ENCODE measurements at places on chromosomes 4 and X.

- DNase-seq = no peak
Measured at GRCh38 chr4:76588274-76588673, 153.2 kb downstream of the SHROOM3 start.

DNA sequence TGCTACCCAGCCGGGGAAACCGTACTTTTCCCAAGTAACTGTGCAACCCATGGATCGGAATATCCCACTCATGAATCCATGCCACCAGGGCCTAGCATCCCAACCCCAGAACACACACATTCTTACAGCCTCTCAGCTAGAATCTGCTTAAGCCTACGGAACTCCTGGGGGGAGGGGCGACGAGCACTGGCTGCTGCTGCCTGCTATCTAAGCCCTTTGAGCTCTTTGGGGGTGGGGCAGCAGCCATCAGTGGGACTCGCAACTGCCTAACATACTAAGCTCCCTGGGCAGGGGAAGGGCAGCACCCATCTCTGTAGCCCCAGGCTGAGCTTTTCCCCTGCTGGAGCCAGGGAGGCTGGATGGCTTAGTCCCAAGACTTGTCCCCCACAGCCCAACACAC, 28.6 kb downstream of the NUDT10 start:
- DNase-seq = no peak

DNA sequence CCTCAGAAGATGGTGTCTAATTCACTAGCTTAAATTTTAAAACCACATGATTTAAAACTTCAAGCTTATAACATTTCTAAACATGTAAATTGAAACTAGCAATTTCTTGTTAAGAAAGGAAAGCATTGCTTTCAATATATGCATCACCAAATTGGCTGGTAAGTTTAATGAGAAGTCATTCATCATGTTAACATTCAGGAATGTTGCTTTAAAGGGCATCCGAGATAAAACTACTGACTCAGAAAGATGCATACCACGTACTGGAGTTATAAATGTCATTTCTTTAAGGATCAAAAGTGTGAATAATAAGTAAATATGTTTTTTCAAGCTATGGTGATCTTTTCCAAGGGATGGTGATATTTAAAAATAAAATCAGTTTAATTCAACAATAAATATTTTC, 83.3 kb upstream of the VCX2 start:
- DNase-seq = no peak

GRCh38 chr4:83259586-83259985, 25.0 kb downstream of the COQ2 start:
- no peak for DNase-seq

DNA sequence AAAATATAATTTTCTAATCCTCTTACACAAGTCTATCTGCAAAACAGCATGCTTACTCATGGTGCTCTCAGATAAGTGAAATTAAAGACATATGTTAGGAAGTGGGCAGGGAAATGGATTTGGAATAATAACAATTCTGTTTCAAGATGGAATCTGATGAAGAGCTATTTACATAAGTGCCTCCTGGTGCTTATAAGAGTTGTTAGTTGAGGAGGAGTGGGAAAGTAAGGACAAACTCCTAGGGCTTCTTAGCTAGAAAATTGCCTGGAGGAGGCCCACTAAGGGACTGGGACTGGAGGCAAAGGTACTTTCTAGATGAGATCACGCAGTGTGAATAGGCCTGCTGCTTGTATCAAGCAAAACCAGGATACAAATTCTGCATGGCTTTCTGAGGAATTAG, 939.8 kb downstream of the GLUD2 start:
- no peak for DNase-seq

DNA sequence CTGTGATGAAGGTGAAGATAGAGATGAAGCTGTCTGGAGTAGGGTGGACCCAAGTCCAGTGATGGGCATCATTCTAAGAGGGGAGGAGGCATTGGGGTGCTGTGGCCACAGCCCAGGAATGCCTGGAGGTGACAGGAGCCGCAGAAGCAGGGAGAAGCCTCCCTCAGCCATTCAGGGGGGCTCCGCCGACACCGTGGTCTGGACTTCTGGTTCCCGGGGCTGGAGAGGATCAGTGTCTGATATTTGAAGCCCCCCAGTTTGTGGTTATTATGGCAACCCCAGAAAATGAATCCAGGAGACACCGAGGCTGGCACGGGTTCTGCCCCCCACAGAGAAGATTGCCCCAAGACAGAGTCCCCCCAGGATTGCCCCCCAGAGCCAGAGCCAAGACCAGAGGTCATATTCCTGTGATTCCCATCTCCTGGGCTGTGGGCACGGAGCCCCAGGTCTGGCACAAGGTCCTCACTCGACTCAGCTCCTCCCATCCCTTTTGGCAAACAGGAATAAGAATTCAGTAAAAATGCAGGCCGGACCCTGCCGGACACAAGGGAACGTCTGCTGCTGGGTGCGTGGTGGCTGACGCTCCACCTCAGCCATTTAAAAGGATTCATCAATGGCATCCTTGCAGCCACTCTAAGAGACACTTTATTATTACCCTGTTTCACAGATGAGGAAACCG, 116.6 kb downstream of the CPZ start:
- DNase-seq = no peak

DNA sequence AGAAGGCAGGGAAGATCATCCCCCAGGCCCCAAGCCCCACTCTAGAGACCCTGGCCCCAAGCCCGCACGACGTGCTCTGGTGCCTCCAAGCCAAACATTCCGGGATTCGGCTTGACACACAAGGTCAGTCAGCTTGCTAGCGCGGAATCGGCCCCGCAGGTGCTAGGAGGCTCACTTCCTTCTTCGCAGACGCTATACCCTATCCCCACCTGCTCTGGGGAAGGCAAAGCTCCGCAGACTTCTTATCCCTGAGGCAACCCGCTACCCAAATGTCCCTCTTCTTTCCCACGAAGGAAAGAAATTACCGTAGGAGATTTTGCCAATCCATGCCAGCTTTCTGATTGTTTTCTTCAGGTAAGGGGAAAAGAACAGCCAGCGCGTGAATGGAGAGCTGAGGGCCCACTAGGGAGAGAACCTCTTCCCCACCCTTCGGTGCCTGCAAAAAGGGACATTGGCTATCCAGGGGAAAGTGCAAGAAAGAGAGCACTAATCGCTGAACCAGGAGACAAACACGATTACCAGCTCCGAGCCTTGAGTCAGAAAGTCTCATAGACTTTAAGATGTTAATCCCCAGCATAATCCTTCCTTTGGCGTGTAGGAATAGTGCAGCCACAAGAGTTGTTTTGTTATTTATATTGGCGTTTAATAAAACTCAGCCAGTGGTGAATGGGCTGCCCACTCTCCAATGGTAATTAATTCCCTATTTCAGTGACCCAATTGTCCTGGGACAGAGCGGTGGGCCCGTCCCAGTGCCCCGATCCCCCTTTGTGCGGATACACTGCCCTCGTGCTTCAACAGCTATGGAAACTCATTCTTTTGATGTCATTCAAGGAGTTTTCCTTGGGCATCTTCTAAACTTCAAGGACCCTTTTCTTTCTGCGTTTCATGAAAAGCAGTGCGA, 5.4 kb upstream of the NEUROG2 start:
- DNase-seq = no peak

DNA sequence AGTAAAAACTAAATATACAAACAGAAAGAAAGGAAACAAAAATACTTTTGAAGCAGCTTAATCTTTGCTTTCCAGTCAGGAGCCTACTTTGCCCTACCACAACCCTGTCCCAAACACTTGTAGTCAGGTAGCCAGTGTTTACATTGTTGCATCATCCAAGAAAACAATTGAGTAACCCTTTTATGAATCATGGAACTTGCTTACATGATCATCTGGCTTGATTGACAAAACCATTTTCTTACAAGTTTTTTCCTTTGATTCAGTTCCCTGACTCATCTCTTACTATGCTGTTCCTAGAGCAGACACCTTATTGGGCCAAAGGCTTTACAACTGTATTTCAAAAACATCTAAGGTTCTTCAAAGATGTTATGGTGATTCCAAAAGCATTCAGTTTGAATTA, 740.1 kb downstream of the KLHL13 start:
- no peak for DNase-seq

- DNase-seq = no peak
Measured at GRCh38 chr4:175714686-175715085, 97.4 kb downstream of the GPM6A start.

GRCh38 chrX:38868941-38869401, 67.7 kb downstream of the MID1IP1 start:
- no peak for DNase-seq

GRCh38 chrX:72142094-72142793, 10.5 kb upstream of the RTL5 start:
- DNase-seq = peak; percentile 81

DNA sequence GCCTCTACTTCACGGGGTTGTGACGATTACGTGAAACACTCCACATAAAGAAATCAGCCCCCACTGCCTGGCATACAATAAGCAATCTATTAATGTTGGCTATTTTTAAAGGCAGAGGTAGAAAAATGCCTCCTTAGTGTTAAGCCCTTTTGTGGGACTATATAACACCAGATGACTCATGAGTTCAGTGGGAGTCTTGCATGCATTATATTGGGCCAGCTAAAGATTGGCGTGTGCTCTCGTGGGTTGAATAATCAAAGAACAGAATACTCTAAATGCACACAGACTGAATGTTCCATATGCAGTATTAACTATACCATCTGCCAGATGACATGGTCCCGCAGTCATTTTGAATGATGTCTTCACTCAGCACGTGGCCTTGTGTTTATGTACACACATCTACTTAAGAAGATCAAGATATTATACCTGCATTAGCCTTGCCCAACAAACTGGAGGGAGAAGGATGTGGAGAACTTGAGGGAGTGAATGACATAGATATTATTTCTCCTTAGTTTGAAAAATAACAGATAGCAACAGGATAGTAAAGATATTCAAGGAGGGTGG, 85.0 kb upstream of the MYOZ2 start:
- DNase-seq = no peak

- DNase-seq = no peak
Measured at GRCh38 chrX:109635146-109635545, 10.2 kb upstream of the KCNE5 start.

DNA sequence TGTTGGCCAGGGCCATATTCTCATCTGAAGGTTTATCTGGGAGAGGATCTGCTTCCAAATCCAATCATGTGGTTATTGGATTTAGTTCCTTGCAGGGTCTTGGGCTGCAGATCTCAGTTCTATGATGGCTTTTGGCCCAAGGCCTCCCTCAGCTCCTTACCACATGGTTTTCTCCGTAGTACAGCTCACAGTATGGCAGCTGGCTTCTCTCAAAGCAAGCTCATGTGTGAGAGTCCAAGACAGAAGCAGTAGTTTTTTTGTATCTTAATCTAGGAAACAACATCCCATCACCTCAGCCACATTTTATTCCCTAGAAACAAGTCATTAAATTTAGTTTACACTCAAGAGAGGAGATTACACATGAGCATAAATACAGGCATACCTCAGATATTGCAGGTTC, 24.5 kb downstream of the MND1 start:
- DNase-seq = no peak

GRCh38 chr4:60314416-60314815, 885.7 kb upstream of the ADGRL3 start:
- no peak for DNase-seq

- DNase-seq = no peak
Measured at GRCh38 chr4:76850010-76850441, 47.9 kb downstream of the SOWAHB start.

GRCh38 chrX:106894392-106894909, 8.7 kb downstream of the RIPPLY1 start:
- peak; percentile 46 for DNase-seq

DNA sequence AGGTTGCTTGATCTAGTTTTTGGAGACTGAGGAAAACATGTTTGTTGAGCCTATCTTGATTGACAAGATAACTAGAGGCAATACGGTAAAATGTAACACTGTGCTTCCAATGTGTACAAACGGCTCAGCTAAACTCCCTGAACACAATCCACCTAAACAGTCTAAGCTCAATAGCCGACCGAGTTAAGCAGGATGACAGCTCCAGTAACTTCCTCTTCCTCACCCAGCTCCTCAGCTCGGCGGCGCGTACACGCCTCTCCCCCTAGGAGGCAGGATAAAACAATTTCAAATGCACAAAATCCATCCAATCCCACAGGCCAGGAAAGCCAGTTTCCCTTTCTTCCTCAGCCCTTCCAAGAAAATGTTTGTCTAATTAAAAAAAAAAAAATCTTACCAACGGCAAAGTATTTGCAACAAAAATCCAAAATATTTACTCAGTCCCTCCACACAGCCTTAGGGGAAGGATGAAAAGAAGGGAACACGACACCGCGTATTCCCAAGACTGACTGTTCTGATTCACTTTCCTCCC, 1.0 kb downstream of the CNOT6L start:
- peak; percentile 26 for DNase-seq

DNA sequence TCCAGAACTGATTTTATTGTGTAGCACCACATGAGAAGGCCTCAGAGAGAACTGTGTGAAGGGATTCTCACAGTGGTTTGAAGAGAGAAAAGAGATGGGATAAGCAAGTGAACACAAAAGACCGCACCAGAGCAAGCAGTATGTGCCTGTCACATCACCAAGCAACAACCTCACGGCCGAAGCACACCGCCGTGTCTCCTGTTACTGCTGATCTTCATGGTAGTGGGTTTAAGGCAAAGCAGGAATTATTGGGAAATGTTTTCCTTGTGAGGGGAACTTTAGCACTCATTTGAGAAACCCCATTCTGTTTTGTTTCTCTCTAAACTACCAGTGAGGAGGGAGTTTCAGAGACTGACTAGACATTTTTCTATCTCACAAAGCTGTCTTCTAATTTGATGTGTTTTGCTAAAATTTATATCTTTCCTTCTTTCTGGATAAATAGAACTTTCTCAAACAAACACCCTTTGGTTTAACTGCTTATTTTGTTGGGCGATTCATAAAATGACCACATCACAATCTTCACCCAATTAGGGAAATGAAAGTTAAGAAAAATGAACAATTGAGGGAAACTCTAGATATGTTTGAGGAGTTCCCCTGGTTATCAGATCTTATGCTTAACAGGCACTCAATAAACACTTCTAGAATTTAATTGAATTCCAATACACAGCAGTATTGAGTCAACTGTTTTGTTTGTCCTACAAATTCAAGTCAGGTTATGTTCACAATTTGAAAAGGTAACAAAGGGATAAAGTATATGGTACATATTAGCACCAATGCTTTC, 16.5 kb downstream of the SH3KBP1 start:
- DNase-seq = no peak

DNA sequence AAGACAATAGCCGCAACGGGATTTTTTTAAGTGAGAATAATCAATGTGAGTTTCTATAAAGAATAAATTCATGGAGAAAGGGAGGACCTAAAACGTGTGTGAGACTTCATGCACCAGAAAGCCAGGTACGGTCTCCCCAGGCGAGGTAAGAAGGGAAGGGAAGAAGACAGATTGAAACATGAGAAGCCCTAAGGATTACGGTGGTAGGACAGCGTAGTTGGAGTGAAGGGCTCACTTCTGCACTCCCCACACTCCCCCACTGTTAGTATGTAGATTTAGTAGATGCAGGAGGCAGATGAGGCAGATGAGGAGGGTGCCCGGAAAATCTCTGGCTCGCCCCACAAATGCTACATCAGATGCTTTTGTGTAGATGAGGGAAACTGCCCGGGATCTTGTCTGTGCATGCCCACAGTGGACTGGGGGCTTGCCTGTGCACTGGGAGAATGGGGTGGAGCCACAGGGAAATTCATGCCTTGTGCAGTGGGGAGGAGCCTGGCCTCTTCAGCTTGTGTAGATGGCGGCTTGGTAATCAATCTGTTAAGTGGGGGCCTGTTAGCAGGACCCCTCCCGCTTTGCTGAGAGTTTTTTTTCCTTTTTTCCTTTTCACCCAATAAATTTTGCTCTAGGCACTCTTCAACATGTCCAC, 1544.5 kb upstream of the TENM3 start:
- no peak for DNase-seq
